Activated CD8-positive, alpha-beta memory T cell treated with anti-CD3 and anti-CD28 coated beads for 48 hours (primary cell): ENCODE measurements at places on chromosomes 4 and X.

DNA sequence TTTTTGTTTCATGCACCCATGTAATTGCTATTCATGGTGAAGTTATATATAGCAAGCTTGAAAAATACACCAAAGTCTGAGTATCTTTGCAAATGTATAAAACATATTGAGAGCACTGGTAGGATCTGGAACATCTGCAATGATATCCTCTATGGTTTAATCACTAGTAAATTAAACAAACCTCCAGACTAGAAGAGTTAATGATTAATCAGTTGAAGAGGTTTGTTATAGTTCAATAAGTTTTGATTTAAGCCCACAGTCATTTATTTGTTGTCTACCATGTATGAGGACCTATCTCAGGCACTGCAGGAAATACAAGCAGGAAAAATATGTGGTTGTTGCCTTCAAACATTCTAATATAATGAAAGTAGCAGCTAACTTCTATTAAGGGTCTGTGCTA is 16.5 kb downstream of the CYBB start:
- no peak for DNase-seq

- no peak for DNase-seq
Observed at GRCh38 chrX:44088510-44089144, 115.4 kb upstream of the NDP start.

DNA sequence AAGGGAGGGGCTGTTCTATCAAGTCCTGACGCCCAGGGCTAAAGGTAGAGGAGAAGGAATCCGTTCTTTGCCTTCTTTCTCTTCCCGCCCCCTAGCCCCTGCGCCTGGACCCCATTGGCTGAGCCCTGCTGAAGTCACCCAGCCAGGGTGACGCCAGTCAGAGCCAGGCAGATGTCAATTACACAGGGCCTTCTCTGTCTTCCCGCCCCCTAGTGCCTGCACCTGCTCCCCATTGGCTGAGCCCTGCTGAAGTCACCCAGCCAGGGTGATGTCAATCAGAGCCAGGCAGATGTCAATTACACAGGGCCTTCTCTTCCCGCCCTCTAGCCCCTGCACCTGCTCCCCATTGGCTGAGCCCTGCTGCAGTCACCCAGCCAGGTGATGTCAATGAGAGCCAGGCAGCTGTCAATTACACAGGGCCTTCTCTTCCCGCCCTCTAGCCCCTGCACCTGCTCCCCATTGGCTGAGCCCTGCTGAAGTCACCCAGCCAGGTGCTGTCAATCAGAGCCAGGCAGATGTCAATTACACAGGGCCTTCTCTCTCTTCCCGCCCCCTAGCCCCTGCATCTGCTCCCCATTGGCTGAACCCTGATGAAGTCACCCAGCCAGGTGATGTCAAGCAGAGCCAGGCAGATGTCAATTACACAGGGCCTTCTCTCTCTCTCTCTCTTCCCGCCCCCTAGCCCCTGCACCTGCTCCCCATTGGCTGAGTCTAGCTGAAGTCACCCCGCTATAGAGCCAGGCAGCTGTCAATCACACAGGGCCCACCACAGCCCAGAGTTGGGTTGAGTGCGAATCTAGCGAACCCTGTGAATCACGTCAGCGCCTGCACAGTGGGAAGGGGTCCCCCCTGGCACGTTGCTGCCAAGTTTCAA is 46.4 kb downstream of the ASMT start:
- DNase-seq, result peak; percentile 42

GRCh38 chr4:155491336-155492120 is 114.8 kb upstream of the MAP9 start:
- no peak for DNase-seq

DNA sequence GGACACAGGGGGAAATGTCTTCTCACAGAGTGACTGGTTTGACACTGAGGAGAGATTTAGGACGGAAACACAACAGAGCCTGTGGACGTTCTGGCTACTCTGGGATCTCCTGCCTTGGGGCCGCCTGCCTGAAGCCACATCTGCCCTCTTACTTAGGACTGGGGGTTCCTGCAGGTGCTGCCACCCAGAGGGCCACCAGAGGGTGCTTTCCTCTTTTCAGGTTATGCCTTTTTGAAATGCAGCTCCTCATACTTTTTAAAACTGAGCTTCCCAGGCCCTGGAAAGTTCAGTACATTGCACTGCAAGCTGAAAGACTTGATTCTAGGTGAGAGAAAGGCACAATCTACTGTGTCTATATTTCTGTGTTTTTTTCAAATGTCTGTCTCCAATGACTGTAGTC is 92.2 kb upstream of the PGRMC2 start:
- no peak for DNase-seq

DNA sequence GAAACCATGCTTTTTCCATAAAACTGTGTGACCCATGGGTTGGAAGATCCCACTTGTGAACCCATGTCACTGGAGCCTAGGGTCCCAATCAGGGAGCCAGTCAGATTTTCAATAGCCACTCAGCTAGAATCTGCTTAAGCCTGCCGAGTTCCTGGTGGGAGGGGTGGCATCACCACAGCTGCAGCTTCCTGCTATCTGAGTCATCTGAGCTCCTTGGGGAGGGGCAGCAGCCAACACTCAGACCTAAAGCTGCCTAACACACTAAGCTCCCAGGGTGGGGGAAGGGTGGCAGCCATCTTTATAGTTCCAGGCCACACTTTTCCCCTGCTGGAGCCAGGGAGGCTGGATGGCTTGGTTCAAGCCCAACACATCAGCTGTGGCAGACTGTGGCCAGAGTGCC is 350.1 kb downstream of the C4orf33 start:
- no peak for DNase-seq

GRCh38 chrX:23854945-23855344 is 52.8 kb downstream of the APOO start:
- DNase-seq, result no peak

DNA sequence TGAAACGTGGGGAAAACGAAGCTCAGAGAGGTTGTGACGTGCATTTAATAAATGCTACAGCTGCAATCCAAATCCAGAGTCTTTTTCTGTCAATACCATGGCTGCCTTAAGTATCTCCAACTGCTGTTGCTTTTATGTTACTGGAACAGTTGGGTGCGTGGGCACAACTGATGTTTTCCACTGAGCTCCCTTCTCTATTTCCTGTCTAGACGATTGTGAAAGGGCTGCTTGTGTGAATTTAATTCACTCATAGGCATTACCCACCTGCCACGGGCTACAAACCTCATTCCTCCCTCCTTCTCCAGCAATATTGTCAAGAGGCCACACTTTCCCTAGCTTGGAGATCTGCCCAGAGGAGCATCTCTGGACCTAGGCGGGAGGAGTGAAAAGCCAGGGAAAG is 526.0 kb downstream of the MID1IP1 start:
- no peak for DNase-seq
